NCI-H524 (cell line): ENCODE measurements at places on chromosomes 5 and 9.

- DNase-seq: no peak
Observed at GRCh38 chr5:162806195-162806594, 631.2 kb upstream of the CCNG1 start.

GRCh38 chr5:123155446-123155960 lies 66.5 kb downstream of the PRDM6 start:
- no peak for DNase-seq

- DNase-seq: no peak
Observed at GRCh38 chr9:85024374-85024773, 354.8 kb downstream of the NTRK2 start.

- no peak for DNase-seq
Observed at GRCh38 chr9:125850763-125851162, 103.6 kb downstream of the PBX3 start.

GRCh38 chr9:22124263-22125011 lies 115.3 kb upstream of the CDKN2B start:
- DNase-seq: no peak

DNA sequence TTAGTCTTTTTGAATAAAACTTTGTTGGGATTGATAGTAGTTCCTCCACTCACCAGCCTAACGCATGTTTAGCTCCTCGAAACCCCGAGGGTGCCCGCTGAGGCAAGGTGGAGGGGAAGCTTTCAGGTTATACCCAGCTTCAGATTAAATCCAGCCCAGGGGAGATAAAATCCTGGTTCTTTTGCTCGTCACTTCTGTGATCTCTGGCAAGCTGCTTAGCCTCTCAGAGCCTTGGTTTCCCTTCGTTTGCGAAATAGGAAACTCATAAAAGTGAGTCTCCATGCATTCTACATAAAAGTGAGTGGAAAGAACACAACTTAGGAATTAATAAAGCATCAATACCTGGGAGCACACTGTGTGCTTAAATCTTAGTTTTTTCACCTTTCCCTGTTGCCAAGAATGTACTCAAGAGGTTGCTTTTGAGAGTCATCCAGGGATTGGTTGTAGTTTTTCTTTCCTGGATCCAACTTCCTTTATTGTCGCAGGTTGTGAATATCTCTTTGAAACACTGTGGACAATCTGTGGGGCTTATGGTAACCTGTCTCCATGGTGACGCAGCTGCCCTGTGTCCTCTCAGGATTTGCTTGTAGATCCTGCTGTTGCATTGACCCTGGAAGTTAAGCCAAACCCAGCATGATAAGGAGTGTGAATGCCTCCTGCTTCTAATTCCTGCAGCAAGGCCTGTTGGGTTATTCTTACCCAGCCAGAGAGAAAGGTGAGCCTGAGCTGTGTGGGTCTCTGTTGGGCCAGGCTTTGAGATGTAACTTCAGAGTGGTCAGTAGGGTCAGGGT lies 2.0 kb downstream of the GALNT12 start:
- peak; percentile 62 for DNase-seq

DNA sequence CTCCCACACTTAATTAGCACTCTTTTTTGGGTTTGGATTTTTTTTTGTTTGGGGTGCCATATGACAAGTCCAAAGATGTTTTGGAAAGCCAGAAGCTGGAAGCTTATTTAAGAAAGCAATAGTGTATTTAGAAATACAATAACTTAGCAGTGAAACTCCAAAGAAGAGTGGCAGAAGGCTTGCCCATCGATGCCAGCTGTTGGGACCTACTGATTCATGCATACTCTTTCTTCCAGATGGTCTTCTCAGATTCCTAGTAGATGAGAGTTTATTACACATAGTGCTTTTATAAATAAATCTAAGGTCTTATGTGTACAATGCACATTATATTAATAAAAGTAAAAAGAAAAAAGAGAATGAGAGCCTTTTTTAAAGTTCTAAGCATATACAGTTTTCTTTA lies 374.6 kb downstream of the OSTF1 start:
- peak; percentile 20 for DNase-seq
